ENCODE measurements at places on chromosomes 7 and 10.

- no peak for DNase-seq
These were observed 46.3 kb upstream of the PIK3CG start for GRCh38 chr7:106818736-106819135.

GRCh38 chr7:145845345-145845744 lies 271.3 kb upstream of the CNTNAP2 start:
- DNase-seq: no peak

GRCh38 chr7:99252166-99252895 lies 20.3 kb upstream of the MYH16 start:
- DNase-seq: no peak

DNA sequence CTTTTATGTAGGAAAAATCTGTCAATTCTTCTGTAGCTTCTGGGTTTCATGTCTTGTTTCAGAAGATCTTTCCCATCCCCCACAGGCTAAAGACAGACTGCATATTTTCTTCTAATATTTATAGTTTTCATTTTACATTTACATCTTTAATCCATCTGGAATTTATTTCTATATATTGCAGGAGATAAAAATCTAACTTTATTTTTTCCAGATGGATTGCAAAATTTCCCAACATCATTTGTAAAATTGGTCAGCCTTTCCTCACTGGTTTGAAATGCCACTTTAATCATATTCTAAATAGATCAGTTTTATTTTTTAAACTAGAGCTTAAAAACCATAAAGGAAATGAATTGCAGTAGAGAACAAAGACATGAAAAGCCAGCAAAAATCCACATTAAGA lies 46.9 kb downstream of the TMEM26 start:
- DNase-seq: no peak

DNA sequence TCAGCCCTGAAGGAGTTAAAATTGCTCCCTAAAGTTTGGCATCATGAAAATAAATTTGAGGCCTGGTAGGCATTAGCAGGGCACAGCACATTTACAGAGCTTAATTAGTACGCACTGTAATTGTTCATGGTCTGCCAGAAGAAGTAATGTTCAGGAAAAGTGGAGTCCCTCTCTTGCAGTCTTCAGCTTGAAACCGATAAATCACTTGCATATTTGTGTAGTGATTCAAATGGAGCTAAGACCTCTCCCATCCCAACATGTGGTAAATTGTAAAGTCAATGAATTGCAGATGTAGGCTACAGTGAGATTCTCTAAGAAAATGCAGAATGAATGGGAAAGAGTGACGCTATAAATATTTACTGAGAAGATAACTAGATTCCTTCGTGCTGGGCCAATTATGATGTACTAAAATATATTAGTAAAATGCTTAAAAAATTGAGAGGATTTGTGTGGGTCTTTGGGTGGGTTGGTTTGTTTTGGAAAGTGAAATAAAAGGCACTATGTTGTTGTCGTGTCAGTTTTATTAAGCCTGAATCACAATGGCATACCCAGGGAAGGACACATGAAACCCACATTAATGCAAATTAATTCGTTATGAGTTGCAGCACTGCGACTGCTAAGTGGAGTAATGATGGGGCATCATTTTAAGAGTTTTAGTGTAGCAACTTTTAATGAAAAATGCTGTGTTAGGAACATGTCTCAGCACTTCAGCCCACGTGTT lies 8.4 kb downstream of the TCF7L2 start:
- no peak for DNase-seq

DNA sequence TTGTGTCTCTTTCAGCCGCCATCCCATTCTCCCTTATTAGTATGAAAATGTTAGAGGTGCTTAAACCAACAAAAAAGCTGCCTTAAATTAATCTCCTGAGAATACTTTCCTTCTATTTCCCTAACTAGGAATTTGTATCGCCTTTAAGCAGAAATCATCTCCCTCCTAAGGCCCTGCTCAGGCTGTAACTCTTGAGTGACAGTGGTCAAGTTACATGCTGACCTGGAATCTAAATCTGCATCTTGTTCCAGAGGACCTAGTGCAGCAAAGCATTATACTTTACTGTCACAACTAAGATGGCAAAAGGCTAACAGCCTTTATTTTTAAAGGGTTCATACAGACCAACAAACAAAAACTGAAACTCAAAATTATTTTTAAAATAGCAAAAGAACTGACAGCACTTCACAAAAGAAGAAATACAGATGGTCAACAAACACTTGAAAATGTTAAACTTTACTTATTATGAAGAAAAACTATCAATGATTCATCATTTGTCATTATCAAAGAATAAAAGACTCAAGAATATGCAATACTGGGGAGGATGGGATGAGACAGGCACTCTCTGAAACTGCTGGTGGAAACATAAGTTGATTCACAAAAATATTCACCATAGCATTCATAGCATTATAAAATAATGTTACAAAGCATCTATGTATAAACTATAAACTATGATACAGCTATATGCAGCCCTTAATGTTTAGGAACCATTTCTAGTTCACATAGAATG lies 11.0 kb downstream of the CYREN start:
- DNase-seq: no peak

GRCh38 chr7:38329340-38329739 lies 55.9 kb upstream of the TARP start:
- DNase-seq: no peak

GRCh38 chr10:79201706-79202105 lies 132.9 kb downstream of the ZMIZ1 start:
- no peak for DNase-seq

DNA sequence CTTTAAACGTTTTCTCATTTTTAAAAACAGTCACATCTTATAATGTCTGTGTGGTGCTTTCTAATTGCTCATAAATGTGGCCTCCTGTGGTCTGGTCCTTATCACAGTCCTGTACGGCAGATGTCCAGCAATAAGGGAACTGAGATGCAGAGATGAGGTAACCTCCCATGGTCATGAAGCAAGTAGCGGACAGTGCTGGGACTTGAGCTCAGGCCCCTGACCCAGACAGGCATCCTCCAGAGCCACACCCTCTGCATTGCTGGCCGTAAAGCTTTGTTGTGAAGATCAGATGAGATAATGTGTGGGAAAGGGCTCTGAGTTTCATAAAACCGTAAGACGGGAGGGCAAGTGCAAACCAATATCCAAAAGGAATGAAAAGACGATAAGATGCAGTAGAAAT lies 48.2 kb downstream of the DYNC2I1 start:
- no peak for DNase-seq

- no peak for DNase-seq
These were observed 274.0 kb downstream of the FRMD4A start for GRCh38 chr10:14056610-14057332.

- DNase-seq: no peak
These were observed 98.2 kb downstream of the MAPK8 start for GRCh38 chr10:48404646-48405045.

DNA sequence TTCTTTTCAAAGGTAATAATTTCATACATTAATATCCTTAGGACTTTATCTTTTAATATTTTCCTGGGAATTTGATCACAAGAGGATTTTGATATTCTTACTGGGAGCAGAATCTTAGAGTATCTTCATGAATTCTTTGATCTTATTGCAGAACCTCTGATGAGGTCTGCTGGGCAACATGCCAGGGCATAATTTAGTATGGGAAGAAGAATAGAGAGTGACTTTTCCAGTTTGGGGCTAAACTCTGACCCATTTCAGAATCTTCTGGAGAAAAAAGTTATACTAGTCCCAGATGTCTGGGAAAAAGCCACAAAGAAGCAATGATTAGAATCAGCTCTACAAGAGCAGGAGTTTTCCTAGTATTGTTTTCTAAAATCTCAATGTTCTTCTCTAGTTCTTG lies 28.0 kb upstream of the RSU1 start:
- DNase-seq: no peak
